Fibroblast of skin of scalp (primary cell): ENCODE measurements at places on chromosomes 2 and 18.

GRCh38 chr18:13284330-13285027 lies 65.9 kb downstream of the LDLRAD4 start:
- no peak for DNase-seq

DNA sequence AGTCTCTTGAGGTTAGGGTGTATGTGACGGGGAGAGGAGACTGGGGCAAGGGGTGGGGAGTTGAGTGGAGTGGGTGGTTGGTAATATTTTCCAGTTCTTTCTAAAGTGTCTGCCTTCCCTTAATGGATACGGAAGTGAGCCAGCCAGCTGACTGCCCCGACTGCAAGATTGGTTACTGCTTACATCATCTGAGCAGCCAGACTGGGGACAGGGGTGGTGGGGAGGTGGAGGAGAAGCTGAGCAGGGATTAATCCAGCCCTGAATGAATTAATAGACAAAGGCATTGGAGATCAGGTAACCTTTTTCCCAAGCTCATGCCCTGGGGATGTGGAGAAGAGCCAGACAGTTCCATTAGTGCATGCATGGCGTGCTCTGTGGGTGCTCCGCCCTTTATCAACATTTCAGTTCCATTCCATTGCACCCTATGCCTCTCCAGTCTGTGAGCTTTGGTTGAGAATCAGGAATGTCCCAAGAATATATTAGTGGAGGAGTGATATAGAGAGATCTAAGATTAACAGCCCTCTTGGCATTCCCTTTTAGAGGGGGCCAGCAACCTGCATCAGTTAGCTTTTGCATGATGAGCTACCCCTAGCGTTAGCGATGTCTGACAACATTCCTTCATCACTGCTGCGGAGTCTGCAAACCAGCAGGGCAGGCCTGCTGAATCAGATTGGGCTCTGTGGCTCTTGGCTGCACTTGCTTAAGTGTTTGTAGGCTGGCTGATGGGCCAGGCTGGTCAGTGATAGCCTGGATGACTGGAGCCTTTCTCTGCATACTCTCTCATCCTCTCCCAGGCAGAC lies 67.4 kb downstream of the TNP1 start:
- peak; percentile 81 for DNase-seq

GRCh38 chr2:37453027-37453426 lies 108.6 kb downstream of the QPCT start:
- DNase-seq = no peak

DNA sequence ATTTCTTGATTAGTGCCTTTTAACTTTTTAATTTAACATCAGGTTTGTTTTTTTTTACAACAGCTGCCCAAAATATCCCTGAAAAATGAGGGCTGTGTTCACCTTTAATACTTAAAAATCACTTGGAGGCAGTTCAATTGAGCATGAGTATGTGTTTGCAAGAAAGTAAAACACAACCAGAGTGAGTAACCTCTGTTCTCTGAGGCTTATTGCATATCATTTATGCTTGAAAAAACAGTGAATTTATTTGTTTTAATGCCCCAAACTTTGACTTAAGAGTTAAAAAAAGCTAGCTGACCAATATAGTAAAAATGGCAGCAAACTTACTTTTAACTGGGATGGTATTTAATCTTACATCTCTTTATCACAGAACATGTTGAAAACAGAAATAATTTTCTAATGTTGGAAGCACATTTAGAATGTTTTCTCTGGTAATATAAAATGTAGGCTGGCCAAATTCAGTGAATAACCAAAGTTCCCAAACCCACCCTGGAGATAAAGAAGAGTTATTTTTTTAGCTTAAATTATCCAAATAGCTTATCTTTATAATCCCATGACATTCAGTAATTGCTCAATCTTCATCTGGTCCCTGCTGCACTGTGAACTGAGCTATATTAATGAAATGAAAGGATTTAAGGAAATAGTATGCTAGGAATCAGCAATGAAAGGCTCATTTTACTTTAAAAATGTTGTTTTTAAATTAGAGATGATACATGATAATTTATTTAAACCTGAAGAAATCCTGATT lies 24.8 kb upstream of the EFEMP1 start:
- DNase-seq = no peak

DNA sequence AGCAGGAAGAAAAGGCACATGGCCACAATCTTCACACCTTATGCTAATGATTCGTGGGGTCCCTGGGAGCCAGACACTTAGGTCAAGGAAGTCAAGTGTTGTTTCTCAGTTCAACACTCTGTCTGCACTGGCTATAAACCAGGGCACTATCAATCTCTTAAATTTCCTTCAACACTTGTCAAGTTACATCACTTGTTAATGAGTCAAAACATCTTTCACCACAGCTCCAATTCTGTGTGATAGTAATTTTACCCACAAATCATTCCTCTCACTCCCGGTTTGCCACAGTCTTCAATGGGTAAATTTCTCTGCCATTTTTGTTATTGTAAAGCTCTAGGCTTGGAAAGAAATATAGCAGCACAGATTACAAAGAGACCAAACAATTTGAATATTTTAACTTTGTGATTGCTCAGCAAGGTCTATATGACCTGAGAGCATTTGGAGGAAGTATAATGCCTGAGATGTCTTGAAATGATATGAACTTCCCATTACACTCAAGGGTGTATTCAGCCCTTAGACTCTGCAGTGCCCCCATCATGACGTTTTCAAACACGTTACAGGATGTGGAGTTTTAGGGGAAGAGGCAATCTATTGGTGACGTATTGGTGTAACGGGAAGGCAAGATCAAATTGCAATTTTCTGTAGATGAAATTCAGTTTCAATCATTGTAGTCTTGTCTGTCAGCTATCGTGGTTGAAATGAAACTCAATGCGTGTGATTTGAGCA lies 78.7 kb downstream of the ICOS start:
- no peak for DNase-seq

- DNase-seq = no peak
Measured at GRCh38 chr18:3753106-3753505, 303.1 kb downstream of the TGIF1 start.

GRCh38 chr2:232697059-232697806 lies at the start of gene GIGYF2:
Gene GIGYF2, plus strand, starts transcription at chr2:232697331. Its CDS starts 37,867 bp downstream, at chr2:232735198.
- DNase-seq = peak; percentile 95
